Stimulated activated CD8-positive, alpha-beta memory T cell treated with anti-CD3 and anti-CD28 coated beads, Interleukin-4, amount 100 ng/mL, for 48 hours (primary cell): ENCODE measurements at places on chromosomes 16 and 17.

DNA sequence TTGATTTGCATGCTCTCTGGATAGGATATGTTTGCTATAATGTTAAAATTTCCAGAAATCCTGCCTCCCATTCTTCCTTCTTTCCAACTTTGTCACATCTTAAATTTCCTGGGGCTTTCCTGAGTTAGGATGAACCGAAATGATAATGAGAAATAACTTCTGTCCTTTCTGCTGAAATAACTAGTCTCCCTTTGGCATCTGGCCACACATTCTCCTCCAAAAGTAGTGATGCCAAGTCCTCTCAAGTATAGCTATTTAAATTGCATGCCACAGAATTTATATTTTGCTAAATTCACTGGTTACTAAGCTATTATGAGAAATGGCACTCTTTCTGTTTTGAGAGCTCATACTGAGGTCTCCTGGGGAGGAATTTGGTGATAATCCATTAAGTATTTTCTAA, 30.6 kb downstream of the FAM20A start:
- DNase-seq = no peak

- no peak for DNase-seq
Measured at GRCh38 chr17:28105501-28105900, 63.0 kb downstream of the NLK start.

GRCh38 chr17:50169881-50170459, 4.2 kb downstream of the SGCA start:
- DNase-seq = no peak

DNA sequence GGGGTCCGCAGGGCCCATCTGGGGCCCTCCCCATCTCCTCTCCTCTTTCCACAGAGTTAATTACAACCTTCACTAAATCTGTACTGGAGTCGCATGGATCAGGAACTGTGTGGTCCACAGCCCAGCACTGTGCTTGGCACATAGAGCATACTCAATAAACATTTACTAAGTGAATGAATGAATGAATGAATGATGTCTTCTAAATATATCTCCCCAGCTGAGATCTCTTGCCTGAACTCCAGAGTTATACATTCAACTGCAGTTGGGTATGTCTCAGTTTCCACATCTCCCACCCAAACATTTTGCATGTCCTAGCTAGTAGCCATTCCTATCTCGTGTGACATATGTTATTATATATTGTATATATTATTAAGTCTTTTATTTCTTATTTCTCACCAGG, 28.7 kb upstream of the IL21R start:
- DNase-seq = no peak

GRCh38 chr16:12423131-12423530, 380.6 kb downstream of the CPPED1 start:
- DNase-seq = no peak

DNA sequence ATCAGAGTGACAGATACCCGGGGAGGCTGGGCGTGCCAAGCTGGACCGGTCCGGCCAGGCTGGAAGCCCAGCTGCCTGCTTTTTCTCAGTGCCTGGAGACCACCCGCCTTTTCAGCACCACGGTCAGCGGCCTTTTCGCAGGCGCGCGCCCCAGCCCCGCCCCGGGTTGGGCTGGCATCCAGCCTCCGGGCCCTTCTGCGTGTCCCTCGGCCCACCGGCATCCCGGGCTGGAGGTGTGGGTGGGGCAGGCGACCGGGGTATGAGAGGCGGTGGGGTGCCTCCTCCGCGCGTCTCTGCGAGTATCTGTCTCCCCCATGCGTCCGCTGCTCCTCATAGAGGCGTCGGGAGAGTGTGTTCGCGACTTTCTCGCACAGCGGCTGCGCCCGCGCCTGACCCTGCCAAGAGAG, 102.5 kb downstream of the MRM1 start:
- DNase-seq = peak; percentile 76

DNA sequence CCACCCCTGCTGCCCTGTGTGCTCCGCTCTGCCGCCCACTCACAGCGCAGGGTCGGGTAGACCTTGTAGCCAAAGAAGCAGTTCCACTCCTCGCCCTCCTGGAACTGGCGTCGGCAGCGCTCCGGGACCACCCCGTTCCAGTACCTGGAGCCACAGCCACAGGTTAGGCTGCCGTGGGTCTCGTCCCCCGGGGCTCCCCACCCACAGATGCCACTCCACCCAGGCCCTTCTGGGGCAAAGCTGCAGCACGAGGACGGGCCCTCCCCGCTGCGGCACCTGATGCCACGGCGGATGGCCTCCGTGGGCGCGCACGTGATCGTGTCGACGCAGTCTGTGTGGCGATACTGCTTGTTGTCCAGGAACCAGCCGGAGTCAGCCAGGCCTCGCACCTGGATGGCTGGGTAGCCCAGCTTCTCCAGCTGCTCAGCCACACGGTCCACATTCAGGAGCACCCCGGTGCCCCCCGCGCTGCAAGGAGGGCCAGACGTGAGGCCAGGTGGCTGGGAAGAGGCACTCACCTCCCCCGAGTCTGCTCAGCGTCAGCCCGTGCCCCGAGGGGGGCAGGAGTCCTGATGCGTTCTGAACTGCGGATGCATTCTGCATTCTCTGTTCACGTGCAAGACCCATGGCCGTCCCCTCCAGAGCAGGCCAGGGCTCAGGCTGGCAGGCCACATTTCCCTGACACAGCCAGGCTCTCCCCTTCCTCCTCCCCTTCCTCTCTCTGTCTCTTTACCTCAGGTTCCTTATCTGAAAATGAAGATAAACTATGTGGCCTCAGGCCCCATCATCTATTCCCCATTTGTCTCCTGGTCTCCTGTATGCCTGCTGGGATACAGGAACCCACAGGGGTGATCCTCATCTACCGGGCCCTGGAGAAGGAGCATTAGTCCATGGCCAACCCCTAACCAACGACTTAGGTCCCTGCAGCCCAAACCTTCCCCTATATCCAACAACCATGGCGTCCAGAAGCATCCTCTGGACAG, 4.1 kb downstream of the NOTUM start:
- no peak for DNase-seq

DNA sequence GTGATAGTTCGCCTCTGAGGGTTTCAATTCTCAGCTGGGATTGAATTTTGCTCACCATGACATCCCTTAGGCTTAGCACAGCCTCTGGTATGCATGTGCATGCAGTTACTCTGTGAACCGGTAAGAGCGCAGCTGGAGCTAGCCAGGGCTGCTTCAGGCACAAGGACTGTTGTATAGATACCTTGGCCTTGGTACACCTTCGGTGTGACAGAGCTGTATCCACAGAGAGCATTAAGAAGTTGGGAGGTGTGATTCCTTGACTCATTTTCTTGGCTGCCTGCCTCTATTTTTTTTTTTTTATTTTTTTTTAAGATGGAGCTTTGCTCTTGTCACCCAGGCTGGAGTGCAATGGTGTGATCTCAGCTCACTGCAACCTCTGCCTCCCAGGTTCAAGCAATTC, 2.2 kb upstream of the NUTF2 start:
- DNase-seq = no peak

DNA sequence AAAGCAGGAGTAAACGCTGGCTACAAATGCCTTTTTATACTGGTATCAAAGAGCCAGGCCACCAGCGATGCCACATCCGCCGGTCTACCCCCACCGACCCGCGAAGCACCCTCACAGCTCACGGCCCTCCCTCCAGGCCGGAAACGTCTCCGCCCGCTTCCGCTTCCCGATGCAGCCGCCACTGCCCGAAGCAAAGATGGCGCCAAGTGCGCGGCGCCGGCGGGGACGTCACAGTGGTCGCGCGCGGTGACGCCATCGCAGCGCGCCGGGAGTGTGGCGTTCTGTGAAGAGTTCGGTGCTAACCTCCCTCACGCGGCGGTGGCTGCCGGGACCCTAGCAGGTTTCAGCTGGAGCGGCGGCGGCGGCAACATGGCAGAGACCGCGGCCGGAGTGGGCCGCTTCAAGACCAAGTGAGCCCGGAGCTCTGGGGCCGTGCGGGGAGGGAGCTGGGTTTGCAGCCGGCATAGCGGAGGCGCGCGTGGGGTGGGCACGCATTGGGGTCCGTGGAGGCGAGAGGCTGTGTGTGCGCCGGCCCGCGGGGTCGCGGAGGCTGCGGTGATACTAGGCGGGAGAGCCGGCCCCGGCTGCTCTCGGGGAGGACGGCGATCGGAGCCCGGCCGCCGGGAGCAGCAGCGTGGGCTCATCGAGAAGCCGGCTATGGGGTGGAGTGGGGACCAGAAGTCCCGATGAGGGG, at the start of gene TBL3:
Gene TBL3 (plus strand): TSS at position 258 of the 694 bp plus-strand sequence. CDS start 112 bp downstream, at position 370.
- peak; percentile 97 for DNase-seq

GRCh38 chr16:80806927-80807340, 2.5 kb upstream of the CDYL2 start:
- peak; percentile 66 for DNase-seq

- DNase-seq = no peak
Measured at GRCh38 chr17:83136156-83136555, 56.7 kb downstream of the METRNL start.

GRCh38 chr17:50871364-50871763, 5.2 kb upstream of the TOB1 start:
- peak; percentile 47 for DNase-seq

DNA sequence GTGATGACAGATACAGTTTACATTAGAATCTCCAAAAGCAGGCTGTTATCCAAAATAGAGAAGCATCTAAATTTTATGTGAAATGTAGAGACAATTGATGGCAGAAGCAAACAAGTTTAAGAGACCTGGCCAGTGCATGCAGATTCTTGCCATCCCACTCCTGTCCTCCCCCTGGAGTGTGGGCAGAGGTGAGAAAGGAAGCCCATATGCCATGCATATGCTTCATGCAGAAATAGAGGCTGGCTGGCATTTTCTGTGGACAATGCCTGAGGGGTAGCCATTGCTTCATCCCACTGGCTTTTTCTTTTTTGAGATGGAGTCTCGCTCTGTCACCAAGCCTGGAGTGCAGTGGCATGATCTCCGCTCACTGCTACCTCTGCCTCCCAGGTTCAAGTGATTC, 382.1 kb downstream of the RBFOX1 start:
- DNase-seq = no peak

DNA sequence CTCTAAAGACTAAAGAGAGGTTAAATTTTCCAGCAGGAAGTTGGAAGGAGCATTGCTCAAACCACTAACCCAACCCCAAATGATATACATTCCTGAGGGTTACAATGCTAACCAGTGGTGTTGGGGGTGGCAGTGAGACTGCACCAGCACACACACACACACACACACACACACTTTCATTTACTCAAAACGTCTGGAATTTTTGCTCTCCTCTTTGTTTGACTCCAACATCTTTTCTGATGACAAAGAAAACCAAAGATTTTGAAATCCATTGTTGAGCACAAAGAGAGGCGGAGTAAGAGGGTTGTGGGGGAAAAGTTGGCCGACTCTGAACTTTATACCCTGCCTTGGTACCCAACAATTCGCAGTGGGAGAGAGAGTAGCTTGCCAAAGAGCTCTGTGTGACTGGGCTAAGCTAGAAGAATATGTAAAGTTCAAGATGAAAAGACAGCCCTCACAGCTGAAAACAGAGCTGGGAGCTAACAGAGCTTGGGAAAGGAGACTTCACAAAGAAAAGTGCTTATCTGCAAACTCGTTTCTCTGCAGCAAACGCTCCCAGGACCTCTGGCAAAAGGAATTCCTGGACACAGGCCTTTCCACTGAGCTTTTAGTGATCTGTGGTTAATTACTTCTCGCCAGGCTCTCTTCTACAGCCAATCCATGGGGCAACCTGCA, 426.0 kb upstream of the CDH11 start:
- no peak for DNase-seq

DNA sequence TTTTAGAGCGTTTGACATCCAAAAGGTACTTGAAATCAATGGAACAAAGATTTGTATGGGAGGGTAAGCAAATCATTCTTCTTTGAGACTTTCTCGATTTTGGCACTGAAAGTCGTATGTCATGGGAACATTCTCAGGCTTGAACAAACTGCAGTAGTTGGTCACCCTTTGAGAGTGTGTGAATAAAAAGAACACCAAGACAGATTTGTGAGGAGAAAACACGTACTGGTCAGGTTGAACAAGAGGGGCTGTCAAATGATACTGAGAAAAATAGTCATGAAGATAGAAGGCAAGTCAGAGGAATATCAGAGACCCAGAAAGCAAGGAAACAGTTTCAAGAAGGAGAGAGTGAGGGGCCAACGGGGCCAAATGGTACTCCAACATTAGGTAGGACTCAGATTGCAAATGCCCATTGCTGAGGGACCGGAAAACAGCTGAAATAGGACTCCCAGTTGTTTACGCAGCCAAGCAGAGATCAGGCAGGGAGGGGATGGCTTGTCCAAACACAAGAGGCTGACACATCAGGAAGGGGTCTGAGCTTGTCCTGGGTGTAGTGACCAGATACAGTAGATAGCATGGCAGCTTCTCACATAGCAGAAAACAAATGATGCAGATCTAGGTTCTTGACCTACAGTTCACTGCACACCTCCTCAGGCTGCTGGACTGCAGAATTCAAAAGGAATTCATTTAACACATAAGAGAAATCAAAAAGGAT, 74.5 kb upstream of the MYOCD start:
- no peak for DNase-seq

- DNase-seq = peak; percentile 42
Measured at GRCh38 chr17:29124135-29124924, 55.9 kb downstream of the MYO18A start.

GRCh38 chr16:51932317-51932716, 614.6 kb downstream of the TOX3 start:
- no peak for DNase-seq

DNA sequence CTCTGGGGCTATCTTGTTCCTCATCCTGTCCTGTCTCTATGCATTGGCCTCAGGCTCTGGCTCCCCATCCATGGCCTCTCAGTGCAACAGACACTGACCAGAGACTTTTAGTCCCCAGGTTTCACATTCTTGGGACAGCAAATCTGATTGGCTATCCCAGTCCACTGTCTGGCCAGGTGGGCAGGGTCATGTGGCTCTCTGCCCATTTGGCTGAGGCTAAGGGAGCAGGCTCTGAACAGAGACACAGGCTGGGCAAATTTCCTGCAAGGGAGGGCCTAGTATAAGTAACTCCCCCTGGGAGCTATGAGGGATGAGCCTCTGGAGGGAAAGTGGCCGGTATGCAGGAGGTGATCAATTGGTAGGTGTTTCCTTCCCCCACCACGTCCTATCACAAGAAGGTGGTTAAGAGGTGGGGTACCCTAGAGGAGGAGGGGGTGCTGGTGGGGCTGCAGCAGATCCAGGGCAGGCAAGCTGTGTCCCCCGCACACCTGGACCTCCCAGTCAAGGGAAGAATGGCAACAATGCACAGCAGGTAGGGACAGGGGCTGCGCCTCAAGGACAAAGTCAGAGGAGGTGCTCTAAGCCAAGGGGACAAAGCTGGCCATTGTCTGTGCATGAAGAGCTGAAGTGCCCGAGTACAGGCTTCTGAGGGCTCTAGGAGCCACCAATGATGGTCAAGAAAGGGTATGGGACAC, 13.2 kb downstream of the XYLT2 start:
- DNase-seq = no peak

DNA sequence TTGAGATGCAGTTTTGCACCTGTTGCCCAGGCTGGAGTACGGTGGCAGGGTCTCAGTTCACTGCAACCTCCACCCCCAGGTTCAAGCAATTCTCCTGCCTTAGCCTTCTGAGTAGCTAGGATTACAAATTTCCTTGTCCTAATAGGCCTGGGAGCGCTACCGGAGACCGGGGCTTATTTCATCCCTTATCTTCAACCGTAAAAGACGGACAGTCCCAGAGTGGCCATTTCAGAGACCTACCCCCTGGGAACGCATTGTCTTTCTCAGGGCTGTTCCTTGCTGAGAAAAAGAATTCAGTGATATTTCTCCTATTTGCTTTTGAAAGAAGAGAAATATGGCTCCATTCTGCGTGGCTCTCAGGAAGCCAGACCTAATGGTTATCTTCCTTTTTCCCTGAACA, 39.6 kb upstream of the GINS3 start:
- no peak for DNase-seq
